ENCODE measurements at places on chromosomes 1 and 21.

DNA sequence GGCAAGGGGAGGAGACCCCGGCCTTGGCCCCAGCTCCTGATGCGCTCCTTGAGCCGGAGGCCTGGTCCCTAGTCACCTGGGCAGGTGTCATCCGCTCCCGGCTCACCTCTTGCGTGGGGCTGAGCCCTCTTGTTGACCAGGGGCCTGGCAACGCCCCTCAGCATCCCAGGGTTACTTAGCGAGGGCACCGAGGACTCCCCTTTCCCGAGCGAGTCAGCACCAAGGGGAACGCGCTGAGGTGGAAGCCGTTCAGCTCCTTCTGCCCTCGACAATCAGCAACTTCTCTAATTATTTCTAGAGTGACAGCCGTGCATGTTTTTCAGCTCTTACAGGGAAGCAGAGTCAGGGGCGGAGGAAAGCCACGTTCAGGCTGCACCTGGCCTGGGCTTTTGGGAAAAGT is 522 bp downstream of the SLC45A1 start:
- DNase-seq = no peak

DNA sequence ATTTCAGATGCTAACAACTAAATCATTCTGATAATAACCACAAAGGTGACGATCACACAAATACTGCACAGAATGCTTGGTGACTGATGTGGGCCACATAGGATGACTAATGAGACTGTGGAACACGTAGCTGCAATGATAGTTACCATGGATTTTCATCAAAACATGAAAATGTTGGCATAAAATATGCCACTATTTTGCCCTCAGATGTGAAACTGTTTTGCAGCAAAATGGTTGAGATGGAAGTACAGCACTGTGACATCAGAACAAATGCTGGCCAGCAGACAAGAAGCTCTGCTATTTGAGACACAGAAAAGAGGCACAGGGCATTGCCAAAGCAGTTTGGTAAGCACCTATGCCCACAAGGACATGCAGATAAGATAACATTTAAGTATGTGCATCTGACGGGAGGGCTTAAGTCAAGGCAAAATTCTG is 83.8 kb downstream of the NIBAN1 start:
- DNase-seq = no peak

- DNase-seq = no peak
Measured at GRCh38 chr21:34844924-34845238, 176.1 kb downstream of the CLIC6 start.

GRCh38 chr1:5707566-5708345 is 284.5 kb downstream of the NPHP4 start:
- DNase-seq = no peak

- DNase-seq = no peak
Measured at GRCh38 chr21:30719401-30719800, 824 bp upstream of the KRTAP21-3 start.

DNA sequence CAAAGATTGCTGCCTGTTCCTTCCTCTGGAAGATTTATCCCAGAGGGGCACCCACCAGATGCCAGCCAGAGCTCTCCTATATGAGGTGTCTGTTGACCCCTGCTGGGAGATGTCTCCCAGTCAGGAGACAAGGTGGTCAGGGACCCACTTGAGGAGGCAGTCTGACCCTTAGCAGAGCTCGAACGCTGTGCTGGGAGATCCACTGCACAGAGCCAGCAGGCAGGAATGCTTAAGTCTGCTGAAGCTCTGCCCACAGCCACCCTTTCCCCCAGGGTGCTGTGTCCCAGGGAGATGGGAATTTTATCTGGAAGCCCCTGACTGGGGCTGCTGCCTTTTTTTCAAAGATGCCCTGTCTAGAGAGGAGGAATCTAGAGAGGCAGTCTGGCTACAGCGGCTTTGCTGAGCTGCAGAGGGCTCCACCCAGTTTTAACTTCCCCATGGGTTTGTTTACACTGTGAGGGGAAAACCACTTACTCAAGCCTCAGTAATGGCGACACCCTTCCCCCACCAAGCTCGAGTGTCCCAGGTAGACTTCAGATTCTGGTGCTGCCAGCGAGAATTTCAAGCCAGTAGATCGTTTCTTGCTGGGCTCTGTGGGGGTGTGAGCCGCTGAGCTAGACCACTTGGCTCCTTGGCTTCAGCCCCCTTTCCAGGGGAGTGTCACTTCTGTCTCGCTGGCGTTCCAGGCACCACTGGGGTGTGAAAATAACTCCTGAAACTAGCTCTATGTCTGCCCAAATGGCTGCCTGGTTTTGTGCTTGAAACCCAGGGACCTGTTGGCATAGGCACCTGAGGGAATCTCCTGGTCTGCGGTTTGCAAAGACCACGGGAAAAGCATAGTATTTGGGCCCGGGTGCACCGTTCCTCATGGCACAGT is 51.1 kb upstream of the PDC start:
- no peak for DNase-seq

- no peak for DNase-seq
Measured at GRCh38 chr1:187928288-187928687, 1099.5 kb downstream of the PLA2G4A start.

- DNase-seq = no peak
Measured at GRCh38 chr1:20185834-20186782, at the start of the genes PLA2G2C and UBXN10. TSS of gene PLA2G2C (minus strand) at chr1:20186518. CDS start at chr1:20177363, 9,155 bp downstream. TSS of gene UBXN10 (plus strand) at chr1:20186096. CDS start at chr1:20190562, 4,466 bp downstream.

GRCh38 chr21:43372663-43373361 is 54.1 kb downstream of the SIK1 start:
- no peak for DNase-seq
